ENCODE measurements at places on chromosomes 16 and 17. TPM values are rescaled to one million over a fixed set of nuclear protein-coding genes. Genes with fewer than 3 reads are reported as not detected.

DNA sequence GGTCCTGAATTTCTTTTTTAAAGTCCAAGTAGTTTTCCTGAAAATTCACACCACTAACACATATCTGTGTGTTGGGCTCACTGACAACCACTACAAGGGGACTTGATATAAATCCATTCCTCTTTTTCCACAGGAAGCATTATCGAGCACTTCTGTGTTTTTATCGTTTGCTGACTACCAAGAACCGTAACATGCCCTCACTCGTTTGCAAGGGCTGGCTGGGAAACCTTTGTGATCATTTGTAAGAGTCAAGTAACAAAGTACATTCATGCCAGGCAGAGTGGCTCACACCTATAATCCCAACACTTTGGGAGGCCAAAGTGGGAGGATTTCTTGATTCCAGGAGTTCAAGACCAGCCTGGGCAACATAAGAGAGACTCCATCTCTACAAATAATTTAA is 62.1 kb downstream of the ZZEF1 start:
- DNase-seq, result no peak

DNA sequence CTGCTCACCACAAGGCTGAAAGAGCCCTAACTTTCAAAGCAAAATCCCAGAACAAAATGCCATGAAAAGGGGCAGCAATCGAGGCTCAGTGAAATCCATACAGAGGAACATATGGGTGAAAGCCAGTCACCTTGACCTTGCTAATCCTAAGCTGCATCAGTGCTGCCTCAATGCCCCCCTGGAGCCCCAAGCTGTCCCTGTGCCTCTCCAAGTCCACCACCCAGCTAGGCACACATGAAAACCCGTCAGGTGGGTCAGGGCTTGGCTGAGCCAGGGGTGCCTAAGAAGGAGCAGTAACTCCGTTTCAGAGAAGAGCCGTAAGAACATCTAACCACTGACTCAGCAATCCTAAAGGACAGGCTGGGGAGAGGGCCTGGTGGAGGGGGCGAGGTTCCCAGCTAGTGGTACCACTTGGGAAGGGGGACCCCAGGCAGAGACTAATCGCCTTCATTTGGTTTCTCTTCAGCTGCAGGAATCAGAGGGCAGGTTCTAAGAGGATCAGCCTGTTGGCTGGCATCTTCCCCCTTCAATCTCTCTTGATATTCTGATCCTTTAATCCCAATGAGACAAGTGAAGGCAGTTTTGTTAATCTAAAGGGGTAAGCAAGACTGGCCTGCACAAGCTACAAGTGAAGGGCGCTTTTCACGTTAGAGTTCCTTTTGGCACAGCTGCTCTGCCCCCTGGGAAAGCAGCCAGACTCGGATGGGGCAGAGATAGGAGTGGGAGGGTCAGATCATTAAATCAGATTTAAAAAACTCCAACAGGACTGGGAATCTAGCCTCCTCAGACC is 7.6 kb downstream of the PITPNA start:
- no peak for DNase-seq

DNA sequence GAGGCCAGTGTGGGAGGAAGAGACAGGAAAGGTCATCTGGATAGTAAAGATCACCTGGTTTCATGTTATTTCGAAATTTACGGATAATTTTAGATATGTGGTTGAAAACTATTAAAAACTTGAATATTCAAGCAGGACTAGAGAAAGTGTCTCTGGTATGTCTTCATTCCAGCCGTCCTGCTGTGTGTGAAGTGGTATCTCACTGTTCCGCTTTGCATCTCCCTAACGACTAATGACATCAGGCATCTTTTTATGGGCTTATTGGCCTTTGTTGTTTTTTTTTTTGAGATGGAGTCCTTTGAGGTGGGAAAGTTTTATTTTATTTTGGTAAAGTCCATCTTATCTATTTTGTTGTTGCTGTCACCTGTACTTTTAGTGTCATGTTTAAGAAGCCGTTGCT is 214.4 kb upstream of the CHMP6 start:
- no peak for DNase-seq

- DNase-seq, result no peak
Measured at GRCh38 chr17:2865228-2865627, 69.0 kb downstream of the RAP1GAP2 start.

- no peak for DNase-seq
Measured at GRCh38 chr17:48626245-48627117, at the start of gene HOXB9. Gene HOXB9, minus strand, starts transcription at chr17:48626358. Its CDS starts 89 bp downstream, at chr17:48626269.

The ATP1B2 gene
- 0.98 TPM for total RNA-seq

The ATXN1L gene
- 28.0 TPM for total RNA-seq

The GDPD1 gene
- 4.8 TPM for total RNA-seq

The HSD17B2 gene
- total RNA-seq, result not detected
